ENCODE measurements at places on chromosomes 2 and 18.

- peak; percentile 86 for DNase-seq
These were observed 396.1 kb upstream of the RAB12 start for GRCh38 chr18:8212896-8213780.

DNA sequence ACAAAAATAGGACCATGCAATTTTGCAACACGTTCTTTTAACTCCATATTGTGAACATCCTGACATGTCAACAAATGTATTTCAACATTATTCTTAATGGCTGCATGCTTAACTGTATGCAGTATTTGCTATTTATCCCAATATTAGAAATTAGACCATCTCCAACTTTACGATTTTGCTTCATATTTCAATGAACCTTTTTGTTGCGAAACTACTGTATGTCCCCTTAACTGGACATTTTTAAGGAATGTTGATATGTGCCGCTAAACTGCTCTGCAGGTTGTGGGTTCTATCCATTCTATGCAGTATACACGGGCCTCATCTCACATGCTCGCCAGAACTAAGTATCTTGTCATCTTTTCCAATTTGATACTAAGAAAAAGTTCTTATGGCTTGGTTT is 11.1 kb downstream of the E2F6 start:
- no peak for DNase-seq

DNA sequence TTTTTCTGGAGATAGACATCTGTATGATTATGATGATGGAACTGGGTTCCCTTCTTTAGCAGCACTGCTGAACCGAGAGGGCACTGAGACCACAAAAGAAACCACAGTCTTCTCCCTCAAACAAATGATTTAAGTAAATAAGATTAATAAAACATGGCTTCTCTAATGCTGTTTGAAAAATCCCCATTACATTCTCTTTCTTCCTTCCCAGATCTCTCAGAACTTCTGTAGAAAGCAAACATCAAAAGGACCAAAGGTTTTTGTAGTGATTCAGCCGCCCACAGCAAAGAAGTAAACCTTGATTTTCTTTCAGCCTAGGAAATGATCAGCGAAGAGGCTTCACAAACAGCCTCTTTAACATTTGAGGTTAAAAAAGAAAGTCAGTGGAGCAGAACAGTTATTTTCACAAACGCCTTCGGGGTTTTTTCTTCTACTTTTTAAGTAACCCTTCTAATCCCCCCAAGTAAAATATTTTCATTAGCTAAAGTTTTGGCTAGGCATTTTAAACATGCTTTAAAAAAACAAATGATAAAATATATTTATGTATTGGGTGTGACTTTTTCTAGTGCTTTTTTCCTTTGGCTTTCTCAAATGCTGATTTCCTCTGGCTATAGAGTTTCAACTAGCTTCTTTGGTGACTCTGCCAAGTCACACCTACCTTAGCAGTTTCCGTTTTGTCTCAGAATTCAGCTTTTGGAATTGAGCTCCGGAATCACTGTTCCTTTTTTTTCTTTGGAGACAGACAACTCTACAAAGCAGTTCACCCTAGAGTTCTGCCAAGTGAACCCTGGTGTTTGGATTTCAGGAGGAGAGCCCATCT is 89.6 kb downstream of the UPP2 start:
- no peak for DNase-seq

- no peak for DNase-seq
These were observed 125.6 kb downstream of the FMNL2 start for GRCh38 chr2:152460567-152460966.
